ENCODE measurements at places on chromosomes 13 and 19.

DNA sequence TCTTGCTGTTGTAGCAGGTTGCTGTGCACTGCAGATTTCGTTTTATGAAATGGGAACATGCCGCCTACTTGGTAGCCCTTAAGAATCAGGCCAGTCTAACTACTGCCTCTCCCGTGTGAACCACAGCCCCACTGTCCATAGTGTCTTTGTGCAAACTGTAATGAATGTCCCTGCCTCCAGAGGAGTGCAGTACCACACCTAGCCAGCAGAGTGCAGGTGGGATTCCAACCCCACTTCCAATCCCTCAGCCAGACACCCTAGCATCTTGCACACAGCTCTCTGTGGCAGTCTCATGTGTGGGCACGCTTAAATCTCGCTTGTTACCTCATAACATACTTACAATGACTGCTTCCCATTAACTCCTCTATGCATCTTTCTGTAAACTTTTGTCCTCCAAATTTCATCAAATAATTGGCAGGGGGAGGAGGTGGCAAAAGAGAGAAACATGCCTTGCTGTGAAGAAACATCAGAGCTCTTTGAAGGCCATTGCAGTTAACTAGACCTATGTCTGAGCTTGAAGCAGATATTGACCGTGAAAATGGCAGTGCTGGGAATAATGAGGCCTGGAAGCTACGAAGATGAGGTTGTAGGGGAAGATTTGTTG, 47.2 kb downstream of the ZAR1L start:
- no peak for DNase-seq

DNA sequence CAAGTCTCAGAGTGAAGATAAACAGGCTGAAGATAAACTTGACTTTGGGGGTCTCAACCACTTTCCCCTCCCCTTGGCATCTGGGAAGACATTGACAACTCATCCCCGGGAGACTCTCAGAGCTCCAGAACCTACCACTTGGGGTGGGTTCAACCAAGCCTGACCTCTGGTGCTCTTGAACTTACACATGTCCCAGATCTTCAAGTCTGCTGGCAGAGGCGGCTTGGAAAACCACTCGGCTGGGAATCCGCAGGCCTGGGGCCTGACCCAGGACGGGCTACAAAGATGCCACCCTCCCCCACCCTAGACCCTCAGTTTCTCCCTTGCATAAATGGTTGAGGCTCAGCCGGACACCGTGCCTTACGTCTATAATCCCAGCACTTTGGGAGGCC, 512 bp downstream of the LRRC8E start:
- DNase-seq, result no peak

DNA sequence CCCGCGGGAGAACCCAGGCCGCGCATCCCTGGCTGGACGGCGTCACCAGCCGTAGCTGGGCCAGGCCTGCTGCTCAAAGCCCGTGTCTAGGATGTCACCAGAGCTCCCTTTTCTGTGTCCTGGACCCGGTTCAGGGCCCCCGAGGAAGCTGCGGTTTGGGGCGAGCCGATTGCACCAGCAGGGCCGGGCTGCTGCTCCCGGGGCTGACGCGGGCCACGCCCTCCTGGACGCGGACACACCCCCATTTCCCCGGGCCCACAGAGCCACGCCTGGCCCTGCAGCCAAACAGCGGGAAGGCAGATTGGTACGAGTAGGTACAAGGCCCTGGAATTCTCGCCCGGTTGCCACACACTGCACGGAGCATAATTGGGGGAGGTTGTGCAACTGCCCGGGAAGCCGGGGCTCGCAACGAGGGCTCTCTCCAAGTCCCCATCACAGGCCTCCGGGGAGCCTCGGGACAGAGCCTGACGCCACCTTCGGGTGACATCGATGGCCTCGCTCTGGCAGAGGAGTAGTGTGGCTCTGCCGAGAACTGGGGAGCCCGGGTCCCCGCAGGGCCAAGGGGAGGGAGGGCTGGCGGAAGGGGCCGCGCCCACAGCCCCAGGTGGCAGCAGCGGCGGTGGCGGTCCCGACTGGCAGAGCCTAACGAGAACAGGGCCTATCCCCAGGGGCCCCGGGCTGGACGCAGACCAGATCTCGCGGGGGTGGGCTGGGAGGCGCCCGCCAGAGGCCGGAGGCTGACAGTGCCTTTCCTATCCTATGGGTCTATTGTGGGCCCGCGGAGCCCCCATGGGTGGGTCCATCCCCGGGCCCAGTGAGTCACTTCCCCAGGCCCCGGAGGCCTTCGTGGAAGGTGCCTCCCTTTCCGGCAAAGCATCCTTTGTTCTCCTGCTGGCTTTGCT, 23.5 kb downstream of the KCTD15 start:
- no peak for DNase-seq

GRCh38 chr13:41299316-41300094, 11.6 kb upstream of the NAA16 start:
- DNase-seq, result no peak

GRCh38 chr19:32702010-32702409, 10.4 kb downstream of the NUDT19 start:
- DNase-seq, result no peak

DNA sequence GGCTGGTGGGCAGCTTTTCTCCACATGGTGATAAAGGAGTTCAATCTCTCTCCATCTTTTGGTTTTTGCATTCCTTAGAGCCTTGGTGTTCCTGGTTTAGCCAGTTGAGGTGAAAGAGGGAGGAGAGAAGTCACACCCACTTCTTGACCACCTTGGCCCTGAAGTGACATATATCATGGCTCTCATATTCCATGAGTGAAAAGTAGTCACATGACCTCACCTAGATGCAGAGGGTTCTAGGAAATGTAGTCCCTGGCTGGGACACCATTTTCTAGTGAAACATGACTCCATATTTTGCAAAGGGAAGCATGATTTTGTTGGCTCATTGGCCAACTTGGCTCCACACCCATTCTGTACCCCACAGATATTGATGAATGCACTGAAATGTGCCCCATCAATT, 16.1 kb downstream of the ADGRE1 start:
- no peak for DNase-seq

DNA sequence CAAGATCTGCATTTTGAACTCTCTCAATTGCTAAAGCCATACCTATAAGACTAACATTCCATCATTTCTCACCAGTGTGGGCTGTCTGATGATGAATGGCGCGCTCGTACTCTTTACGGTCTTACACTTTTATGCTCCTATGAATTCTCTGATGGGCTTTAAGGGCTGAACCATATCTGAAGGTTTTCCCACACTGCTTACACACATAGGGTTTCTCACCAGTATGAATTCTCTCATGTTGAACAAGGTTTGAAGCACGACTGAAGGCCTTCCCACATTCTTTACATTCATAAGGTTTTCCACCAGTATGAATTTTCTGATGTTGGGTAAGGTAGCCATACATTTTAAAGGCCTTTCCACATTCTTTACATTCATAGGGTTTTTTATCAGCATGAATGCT, 18.8 kb upstream of the ZNF607 start:
- DNase-seq, result no peak

- DNase-seq, result no peak
These were observed 4.0 kb downstream of the RASL11A start for GRCh38 chr13:27274631-27275030.

GRCh38 chr19:6767357-6768235, at the start of gene SH2D3A:
Gene SH2D3A (minus strand): TSS chr19:6767435. CDS start chr19:6763748, 3,687 bp downstream.
- DNase-seq, result no peak

- no peak for DNase-seq
These were observed 22.7 kb upstream of the POP4 start for GRCh38 chr19:29583196-29583999.

- no peak for DNase-seq
These were observed 12.8 kb downstream of the ANKRD27 start for GRCh38 chr19:32662186-32662585.

GRCh38 chr13:67619351-67619994, 389.3 kb upstream of the PCDH9 start:
- DNase-seq, result no peak
